ENCODE measurements at places on chromosomes 5 and 9.

DNA sequence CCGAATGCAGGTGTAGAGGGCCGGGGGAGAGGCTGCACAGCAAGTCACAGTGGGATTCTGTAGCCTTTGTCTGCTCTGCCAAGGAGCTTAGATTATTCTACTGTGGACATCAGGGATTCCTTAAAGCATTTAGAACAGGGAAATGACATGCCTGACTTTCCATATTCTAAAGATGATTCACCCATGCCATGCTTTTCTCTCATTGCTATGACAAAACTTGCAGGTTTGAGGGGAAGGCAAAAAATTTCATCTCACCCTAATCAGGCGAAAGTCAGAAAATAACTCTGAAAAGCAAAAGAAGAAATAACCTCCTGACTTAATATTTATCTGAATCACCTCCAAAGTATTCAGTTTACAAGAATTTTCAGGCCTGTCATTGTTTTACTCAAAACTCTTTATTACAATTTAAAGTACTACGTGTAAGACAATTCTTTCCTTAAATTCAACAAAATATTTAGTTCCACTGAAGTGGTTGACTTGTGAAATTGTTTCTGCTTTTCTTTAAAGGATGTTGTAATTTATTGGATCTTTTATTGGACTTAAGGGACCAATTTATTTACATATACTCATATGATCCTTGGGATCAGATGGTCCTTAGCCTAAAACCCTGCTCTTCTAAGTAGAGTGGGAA is 30.0 kb upstream of the GAS1 start:
- DNase-seq = no peak

DNA sequence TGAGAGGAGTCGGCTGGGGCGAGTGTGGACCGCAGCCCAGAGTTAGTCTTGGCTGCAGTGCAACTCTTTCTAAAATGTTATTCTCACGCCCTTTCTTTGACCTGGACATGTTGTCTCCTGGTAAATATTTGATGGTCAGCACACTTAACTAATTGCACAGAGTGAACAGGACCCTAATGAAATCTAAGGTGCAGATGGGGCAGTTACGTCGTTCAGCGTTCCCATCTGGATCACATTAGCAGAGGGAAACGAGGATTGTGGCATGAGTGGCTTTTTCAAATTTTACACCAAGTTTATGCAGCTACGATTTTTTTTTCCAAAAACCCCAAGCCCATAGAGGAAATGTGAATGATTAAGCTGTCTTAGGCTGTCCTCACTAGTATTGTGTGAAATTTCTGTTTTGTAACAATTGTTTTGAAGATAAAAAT is 483 bp downstream of the C9orf85 start:
- DNase-seq = no peak

DNA sequence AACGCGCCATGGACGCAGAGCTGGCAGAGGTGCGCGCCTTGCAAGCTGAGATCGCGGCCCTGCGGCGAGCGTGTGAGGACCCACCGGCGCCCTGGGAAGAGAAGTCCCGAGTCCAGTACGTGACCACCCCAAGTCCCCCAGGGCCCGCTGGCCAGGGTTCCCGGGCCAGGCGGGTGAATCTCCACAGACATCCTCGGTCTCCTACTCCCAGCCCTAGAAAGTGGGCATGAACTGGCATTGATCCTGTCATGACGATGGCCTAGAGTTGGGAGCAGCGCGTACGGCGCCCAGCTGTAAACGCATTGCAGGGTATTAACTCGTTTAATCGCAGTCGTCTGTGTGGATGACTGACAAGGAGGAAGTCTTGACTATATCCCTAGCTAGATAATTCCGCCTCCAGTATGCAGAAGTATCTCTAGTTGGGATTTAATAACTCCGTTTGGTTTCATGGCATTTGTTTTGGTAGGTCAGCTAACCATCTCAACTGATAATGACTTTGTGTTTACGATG is 293 bp downstream of the CENPP start:
- DNase-seq = no peak

DNA sequence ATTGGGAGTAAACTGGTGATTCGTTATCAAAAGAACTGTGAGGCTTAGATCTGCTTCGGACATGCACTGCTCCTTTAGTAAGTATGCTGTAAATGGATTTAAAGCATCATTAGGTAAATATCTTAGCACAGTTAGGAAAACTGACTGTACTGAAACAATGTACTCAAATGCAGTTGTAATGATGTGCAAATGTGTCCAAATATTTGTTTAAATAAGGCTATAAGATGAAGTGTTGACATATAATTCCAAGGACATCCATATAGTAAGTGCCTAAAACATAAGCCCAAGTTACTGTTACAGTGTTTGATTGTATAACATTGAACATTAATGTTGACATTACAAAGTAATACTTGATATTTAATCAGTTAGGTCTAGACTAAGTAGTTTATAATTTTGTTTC is 512.5 kb upstream of the CDH18 start:
- DNase-seq = no peak

- DNase-seq = peak; percentile 91
Measured at GRCh38 chr9:19408693-19409400, at the start of gene ACER2. TSS of gene ACER2 (plus strand) at chr9:19409009. CDS start at chr9:19409085, 76 bp downstream.

- no peak for DNase-seq
Measured at GRCh38 chr9:113536483-113537228, 73.1 kb downstream of the RGS3 start.

- no peak for DNase-seq
Measured at GRCh38 chr5:33300209-33300742, 140.5 kb upstream of the TARS1 start.

DNA sequence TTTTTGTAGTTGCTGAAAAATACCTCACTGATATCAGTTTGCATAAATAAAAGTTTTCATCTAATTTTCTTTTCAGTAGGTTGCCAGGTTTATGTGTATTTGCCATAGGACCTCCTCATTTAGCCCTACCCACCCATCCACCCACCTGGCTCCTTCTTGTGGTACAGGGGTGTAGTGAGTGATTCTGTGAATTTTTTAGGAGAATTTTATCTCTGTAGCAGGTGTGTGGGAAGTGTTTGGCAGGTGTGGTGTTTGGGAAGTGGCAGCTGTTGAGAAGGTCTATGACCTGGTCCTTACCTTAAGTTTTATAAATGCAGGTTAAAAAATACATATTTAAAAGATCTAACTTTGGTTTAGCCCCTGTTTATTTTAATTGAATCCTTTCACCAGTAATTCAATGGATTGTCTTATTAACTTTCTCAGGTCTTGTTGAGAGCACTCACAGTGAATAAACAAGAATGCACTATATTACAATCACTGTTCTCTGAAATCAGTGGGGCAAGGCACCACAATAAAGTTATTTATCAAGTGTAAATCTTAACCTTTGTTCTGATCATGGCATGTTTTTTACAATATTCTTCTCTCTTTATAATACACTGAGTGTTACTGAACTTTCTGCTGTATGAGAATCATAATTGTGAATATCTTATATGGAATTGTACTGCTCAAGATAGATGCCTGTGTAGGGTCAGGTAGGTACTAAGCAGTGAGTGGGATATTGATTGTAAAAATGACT is 189.1 kb downstream of the WDR70 start:
- DNase-seq = no peak

GRCh38 chr5:54234304-54234933 is 76.0 kb downstream of the ARL15 start:
- DNase-seq = no peak

GRCh38 chr9:123983047-123983446 is 28.5 kb upstream of the LHX2 start:
- no peak for DNase-seq

GRCh38 chr9:35568196-35568595 is 36.9 kb upstream of the TESK1 start:
- DNase-seq = no peak

GRCh38 chr5:127834094-127834531 is 130.9 kb downstream of the CCDC192 start:
- no peak for DNase-seq

DNA sequence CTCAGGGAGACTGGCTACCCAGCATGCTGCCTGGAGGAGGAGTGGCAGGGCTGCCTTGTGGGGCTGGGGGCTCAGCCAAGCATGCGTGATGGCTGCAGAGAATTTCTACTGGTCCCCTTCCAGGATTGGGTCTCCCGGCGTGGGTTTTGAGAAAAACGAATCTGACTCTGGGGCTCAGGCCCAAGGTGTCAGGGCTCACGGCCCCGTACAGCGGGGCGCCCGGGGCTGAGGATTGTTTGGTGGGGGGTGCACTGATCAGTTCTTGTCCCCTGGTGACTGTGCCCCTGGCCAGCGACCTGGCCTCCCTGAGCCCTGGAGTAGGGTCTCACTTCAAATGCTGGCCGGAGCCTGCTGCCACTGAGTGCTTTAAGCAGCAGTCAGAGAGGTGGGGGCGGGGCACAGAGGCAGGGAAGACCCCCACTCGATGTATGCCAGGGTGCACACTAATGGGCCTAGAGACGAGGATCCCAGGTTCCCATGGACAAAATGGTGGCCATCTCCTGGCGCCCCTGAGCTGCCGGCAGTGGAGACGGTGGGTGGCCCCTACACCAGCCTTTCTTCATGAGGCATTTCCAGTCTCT is 45.5 kb upstream of the RNU6ATAC start:
- DNase-seq = no peak

DNA sequence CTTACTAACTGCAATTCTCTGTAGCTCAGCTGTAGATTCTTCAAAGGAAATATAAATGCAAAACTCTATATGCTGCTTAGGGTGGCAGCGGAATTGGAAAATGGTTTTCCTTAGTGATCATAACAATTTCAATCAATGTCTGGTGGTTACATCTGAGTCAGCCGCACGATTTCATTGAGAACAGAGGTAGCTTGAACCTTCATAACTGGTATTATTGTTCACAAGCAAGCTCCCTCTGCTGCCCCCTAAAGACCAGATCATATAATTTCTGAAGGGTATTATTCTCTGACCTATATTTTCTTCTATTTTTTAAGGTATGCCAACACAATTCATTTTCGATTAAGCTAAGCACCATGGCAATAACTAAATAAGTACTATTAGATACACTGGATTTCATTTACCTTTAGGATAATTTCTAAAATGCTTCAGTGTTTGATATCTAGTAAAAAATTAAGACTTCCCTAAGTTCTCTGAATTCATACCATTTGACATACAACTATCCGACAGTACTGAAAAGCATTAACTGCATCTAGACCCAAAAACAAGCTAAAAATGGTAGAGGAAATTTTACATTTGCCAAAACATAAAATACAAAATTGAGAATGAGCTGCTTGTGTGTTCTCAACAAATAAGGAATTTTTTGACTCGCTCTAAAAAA is 181.1 kb upstream of the SPEF2 start:
- DNase-seq = no peak

GRCh38 chr5:108687595-108688200 is 60.0 kb upstream of the FER start:
- DNase-seq = no peak

DNA sequence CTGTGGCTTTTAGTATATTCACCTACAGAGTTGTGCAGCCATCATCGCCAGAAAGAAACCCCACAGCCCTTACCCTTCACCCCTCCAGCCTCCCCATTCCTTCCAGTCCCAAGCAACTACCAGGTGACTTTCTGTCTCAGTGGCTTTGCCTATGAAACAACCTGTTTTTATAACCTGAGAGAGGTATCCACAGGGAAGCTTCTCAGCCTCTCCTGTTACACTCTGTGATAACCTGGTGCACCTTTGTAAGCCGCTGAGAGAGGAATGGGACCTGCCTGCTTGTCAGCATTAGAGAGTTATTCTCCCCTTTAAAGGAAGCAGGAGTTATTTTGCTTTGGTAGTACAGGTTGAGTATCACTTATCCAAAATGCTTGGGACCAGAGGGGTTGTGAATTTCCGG is 93.6 kb downstream of the TRIO start:
- DNase-seq = no peak

GRCh38 chr5:27911216-27911615 is 872.8 kb upstream of the CDH9 start:
- DNase-seq = no peak

DNA sequence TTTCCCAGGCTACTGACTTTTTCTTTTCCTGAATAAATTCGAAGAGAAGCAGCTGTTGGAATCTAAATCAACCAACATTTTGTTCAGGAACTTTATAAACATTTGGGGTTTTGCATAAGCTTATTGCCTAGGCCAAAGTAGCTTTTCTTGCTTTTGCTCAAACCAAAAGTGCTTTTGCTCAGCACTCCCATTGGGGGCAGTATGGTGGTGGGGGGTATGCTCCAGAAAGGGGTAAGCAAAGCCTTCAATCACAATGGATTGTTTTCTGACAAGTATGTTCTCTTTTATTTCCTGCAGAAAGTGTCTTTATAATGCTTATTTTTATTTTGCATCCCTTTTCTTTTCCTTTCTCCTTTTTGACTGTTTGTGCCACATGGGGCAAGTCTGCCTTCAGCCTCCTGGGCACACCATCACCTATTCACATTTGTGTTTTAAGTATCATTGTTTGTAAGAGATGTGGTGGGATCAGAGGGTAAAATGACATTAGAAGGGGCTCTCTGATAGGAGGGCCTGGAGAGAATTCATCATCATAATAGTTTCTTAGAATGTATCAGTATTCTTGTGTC is 86.0 kb downstream of the PRDM6 start:
- DNase-seq = no peak

- no peak for DNase-seq
Measured at GRCh38 chr5:108459769-108460168, 77.9 kb upstream of the FBXL17 start.

DNA sequence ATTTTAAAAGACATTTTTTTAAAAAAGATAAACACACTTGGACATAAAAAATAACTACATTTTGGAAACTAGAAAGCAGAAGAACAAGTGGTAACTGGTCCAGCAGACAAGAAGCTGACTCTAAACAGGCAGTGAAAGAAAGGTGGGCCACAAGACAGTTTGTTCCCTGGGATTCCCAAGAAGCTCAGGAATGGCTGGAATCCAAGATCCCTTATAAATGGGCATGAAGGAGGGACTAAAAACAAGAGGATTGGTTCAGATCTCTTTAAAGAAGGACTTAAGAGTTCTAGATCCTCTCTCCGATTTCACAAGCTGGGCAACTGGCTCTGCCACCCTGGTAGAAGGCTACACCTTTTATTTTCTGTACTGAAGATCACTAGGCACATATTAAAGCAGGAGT is 102.8 kb downstream of the ARL15 start:
- no peak for DNase-seq

GRCh38 chr9:137421838-137422603 is 941 bp downstream of the EXD3 start:
- no peak for DNase-seq

GRCh38 chr9:110148891-110149290 is 59.1 kb downstream of the C9orf152 start:
- no peak for DNase-seq

GRCh38 chr9:94908011-94908563 is 181.6 kb downstream of the AOPEP start:
- no peak for DNase-seq
